ENCODE measurements at places on chromosomes 13 and 19.

GRCh38 chr19:17564781-17565180 is 9.3 kb downstream of the COLGALT1 start:
- no peak for DNase-seq

DNA sequence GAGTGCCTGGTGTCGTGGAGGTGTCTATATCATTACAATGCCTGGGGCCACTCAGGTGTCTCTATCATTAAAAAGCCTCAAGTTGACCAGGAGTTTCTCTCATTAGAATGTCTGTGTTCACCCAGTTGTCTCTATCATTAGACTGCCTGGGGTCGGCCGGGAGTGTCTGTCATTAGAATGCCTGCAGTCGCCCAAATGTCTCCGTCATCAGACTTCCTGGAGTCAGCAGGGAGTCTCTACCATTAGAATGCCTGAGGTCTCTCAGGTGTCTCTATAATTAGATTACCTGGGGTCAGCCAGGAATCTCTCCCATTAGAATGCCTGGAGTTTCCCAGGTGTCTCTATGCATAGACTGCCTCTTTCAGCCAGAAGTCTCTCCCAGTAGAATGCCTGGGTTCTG is 1477.6 kb downstream of the UQCRFS1 start:
- DNase-seq: no peak

DNA sequence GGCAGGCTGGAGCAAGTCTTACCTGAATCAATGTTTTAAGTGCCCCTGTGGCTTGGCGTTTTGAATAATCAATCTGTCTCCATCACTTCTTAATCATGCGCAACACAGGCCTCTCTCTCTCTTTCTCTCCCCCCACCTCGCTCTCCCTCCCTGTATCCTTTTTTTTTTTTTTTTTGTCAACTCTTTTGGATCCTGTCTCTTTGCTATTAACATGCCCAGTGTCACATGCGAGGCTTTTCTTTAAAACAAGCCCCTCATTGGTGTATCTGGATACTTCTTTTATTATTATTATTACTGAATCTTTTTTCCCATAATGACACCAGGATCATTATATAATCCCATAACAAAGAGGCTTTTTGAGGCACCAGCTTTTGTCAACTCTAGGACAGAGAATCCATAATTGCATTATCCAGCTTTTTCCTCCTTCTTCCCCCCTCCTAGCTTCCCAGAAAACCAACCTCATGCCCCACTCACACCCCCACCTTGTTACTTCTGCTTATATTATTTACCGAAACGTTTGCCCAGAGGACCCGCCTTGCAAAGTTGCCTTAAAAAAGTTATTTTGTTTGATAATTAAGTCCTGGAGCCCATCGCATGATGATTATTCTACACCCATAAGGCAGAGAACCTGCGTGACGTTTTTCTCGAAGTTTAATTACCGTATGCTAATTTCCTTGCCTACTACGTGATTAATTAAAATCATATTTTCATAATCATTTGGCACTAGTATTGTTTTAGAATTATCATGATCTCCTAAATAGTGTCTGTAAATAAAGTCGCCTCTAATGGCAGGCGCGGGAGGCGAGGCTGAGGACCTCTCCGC is 148.1 kb upstream of the ZNF536 start:
- DNase-seq: no peak

DNA sequence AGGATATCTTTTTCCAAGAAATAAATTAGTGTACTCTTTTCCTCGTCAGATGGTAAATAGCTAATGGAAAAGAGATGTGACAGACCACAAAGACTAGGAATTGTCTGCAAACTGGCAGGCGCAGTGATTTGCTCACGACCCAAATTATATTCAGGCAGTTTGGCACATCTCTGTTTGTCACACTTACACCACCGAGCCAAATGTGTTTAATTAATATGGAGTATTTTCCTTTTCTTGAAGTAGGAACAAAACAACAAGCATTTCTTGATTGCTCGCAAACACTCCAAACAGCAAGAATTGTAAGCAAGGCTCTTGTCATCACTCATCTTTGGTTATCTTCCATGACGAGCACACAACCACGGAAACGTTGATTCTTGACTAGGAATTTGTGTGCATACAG is 884.2 kb downstream of the PCDH9 start:
- DNase-seq: no peak

DNA sequence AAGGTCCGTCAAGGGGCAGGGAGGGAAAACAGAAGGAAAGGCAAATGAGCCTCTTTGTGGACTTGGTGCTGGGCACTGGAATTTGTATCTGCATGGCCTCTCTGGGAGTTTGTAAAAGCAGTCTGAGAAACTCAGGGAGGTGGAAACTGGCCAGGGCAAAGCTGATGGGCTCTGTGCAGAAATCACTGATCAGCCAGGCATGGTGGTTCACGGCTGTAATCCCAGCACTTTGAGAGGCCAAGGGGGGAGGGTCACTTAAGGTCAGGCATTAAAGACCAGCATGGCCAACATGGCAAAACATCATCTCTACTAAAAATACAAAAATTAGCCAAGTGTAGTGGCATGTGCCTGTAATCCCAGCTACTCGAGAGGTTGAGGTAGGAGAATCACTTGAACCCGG is 369.9 kb upstream of the ZNF507 start:
- no peak for DNase-seq

- no peak for DNase-seq
These were observed 208.3 kb upstream of the STARD13 start for GRCh38 chr13:33493672-33494365.

- no peak for DNase-seq
These were observed 350.6 kb downstream of the LIG4 start for GRCh38 chr13:107864543-107865317.

GRCh38 chr19:18112989-18113478 is 15.5 kb downstream of the MAST3 start:
- DNase-seq: peak; percentile 83

DNA sequence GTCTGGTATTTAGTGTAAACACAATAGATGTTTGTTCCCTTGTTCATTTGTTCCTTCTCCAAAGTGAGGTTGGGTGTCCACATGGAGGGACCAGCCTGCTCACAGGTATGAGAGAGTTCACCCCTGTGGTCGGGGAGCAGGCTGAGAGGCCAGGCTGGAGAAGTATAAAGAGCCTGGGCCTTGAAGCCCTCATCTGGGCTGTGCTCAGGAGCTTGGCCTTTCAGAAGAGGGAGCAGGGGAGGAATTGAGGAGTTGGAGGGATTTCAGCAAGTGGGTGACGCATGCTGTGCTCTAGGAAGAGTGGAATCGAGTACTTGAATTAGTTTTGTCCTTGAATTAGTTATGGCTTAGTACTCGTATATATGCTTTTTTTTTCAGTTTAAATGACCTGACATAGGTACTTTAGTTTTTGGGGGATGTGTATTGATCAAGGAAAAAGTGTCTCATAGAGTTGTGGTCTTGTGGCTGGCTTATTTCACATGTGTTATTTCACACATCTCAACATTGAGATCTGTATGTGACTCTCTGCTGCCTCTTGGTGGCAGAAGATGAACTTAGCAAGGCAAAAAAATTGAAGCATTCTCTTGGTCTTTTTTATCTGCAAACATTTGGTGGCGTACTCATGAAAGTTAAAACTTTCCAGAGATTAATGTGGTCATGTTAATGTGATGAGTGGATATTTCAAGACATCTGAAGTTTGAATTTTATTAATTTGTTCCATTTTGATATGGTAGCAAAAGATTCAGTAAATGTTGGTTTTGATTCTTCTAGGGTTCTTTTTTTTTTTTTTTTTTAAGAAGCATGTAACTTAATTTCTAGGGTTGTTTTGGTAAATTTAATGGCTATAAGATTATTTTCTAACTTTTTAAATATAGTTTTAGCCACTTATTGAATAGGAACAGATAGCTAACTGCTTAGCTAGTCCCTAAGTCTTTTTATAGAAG is 54.3 kb downstream of the SLAIN1 start:
- DNase-seq: peak; percentile 60

- no peak for DNase-seq
These were observed 137.5 kb downstream of the TNFRSF19 start for GRCh38 chr13:23707674-23708073.

DNA sequence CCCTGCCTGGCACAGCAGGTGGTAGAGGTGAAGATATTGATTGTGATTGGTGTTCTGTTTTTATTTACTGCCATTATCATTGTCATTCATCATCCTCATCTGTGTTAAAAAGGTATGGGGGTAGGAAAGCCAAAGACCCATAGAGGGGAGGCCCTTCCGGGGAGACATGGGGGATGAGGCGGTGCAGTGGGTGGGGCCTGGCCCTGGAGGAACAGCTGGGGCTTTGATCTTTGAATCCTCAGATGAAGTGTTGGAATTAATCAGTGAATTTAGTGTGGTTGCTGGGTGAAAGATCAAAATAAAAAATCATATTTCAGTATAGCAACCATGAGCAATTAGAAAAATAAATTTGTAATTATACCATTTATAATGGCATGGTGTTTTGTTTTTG is 7.4 kb downstream of the PTH2 start:
- no peak for DNase-seq

- no peak for DNase-seq
These were observed 43.1 kb downstream of the TMEM255B start for GRCh38 chr13:113802090-113802531.

DNA sequence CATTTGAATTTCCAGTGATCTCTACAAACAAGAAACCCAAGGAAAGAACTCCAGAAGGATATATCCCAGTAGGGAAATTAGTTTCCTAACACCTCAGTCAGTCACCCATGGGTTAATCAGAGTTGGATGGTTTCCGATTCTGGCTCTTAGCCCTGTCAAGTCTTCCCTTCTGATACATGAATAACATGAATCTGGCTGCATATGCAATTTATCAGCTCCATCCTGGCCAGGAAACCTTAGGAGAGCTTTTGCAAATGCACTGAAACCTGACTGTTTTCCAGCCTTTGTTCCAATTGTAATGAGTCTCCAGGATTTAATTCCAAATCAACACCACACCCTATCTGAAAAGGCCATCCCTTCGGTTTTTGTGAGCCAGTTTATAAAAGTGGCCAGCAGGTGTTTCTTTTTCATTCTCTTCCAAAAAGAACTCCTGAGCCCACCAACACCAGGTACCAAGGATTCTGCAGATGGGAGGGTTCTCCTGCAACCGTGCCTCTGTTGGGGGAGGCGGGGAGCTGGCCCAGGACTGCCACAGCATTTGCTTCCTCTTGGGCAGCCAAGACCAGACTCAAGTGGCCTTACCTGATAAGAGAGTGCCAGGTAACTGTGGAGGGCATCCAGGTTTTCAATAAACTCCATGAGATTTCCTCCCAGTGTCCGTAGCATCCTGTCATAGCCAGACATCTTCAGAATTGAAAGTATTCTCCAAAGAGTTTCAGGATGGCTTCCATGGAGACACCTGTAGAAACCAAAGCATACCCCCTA is 77.5 kb downstream of the C13orf42 start:
- DNase-seq: no peak

Data from stimulated activated CD4-positive, alpha-beta T cell treated with anti-CD3 and anti-CD28 coated beads, Interleukin-4, amount 100 ng/mL, for 24 hours (primary cell).